Right atrium auricular region (tissue), 2 donors: ENCODE measurements at places on chromosomes 12 and 14. TPM values are rescaled to one million over a fixed set of nuclear protein-coding genes. Genes with fewer than 3 reads are reported as not detected.

DNA sequence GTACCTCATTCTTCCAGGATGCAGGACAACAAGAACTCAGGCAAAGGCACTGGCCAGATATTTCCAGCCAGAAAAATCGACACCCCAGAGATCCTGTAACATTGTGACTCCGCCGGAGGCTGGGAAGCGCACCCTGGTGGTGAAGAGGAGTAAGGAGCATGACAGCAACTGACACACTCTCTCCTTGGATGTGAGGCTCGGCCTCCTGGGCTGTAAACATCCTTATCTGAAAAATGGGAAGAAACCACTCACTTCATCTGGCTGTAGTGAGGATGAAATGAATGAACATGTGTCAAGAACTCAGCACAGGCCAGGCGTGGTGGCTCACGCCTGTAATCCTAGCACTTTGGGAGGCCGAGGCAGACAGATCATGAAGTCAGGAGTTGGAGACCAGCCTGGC, 27.5 kb downstream of the TCHP start:
- H3K4me1 ChIP-seq = no peaks in the 10 kb centered on the region
- H3K4me3 ChIP-seq = no peak overlapping the region
- peaks cover 35% of the 10 kb centered on the region for H3K36me3 ChIP-seq
- H3K27me3 ChIP-seq = no peaks in the 10 kb centered on the region
- no peak overlapping the region for H3K27ac ChIP-seq

The CMTM5 gene
- total RNA-seq = not detected

GRCh38 chr14:41298328-41298690, 308.4 kb upstream of the LRFN5 start:
- H3K27ac ChIP-seq = no peak overlapping the region
- no peaks in the 10 kb centered on the region for H3K36me3 ChIP-seq
- H3K4me3 ChIP-seq = no peak overlapping the region
- DNase-seq = no peak

DNA sequence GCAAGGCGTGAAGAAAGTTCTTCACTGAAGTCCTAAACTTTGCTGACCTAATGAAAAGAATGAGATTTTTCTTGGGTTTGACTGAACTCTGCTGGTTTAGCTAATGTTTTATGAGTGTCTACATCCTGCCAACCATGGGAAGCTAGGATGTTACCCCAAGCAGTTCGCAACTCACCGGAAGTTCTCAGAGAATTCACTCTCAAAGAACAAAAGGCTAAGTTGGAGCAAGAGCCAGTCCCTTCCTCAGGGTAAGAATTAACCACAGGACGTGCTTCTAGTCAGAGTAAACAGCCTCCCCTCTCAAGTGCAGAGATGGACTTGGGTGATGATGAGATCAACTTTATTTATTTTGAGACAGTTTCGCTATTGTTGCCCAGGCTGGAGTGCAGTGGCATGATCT, 37.3 kb downstream of the TCHP start:
- no peaks in the 10 kb centered on the region for H3K27me3 ChIP-seq
- peaks cover 68% of the 10 kb centered on the region for H3K36me3 ChIP-seq
- DNase-seq = no peak
- no peak overlapping the region for H3K4me3 ChIP-seq
